HFFc6 (cell line): ENCODE measurements at places on chromosomes 7 and 10. TPM values are rescaled to one million over a fixed set of nuclear protein-coding genes. Genes with fewer than 3 reads are reported as not detected.

GRCh38 chr7:108845951-108846350, 276.3 kb downstream of the DNAJB9 start:
- no peak for DNase-seq

- peak; percentile 2 for DNase-seq
Measured at GRCh38 chr7:48274662-48275061, 103.4 kb downstream of the ABCA13 start.

GRCh38 chr10:58952747-58953466, 223.5 kb upstream of the PHYHIPL start:
- DNase-seq: peak; percentile 43

DNA sequence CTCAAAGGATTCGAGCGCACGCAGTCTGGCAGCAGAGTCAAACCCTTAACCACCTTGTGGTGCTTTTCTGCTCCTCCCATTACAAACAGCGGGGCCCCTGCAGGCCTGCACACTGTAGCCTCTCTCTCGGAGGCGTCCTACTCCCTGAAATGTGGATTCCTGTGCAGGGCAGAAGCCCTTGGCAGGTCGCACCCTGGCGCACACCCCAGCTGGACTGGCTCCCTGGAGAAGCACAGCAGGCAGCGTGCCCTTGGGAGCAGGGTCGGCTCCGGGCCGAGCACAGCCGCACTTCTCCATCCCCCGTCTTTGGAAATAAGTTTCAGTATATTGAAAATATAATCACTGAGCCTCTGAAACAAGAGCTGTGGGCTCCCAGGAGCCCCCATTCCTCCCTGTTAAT, 144.1 kb downstream of the C10orf105 start:
- no peak for DNase-seq

DNA sequence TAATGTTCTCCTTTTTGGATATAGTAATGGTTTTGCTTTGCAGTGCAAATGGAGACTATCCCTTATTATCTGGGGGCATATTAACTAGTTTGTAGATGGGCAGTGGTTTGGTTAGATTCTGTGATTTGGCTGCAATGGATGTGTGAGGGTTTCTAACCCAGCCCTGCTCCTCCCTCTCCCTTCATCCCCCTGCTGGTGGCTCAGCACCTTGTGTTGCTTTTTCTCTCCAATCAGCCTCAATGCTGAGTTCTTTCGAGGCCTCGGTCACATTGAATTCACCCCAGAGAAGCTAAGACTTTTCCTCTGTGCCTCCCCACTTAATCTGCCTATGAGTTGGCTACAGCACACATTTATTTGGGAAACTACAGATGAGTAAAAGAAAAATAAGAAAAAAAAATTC, 120.0 kb downstream of the MALRD1 start:
- no peak for DNase-seq

- no peak for DNase-seq
Measured at GRCh38 chr7:98314469-98314868, 33.0 kb downstream of the BRI3 start.

DNA sequence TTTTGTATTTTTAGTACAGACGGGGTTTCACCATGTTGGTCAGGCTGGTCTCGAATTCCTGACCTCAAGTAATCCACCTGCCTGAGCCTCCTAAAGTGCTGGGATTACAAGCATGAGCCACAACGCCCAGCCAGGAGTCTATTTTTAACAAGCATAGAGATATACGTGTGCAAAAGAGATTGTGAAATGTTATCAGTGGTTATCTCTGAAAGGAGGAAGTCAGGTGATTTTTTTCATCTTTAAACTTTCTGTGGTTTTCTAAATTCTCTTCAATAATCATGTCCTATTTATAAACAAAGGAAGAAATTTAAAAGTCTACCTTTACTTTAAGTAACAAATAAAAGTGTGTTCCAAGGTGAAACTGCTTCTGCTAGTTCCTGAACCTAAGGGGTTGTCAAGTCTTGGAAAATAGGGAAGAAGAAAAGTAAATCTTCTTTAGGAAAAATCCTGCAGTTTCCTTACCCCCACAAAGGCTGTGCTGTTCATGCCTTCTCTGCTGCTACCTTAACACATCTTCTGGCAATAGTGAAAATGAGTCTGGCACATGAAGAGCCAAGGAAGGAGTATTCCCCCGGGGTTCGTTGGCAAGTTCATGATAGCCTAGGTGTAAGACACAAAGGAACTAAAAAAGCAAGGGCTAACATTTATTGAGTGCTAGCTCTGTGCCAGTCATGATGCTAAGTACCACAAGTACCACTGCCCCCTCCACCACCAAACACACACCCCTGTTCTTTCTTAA, 51.1 kb downstream of the CYP26A1 start:
- DNase-seq: no peak

GRCh38 chr7:27579565-27579964, 83.1 kb downstream of the HIBADH start:
- peak; percentile 4 for DNase-seq

DNA sequence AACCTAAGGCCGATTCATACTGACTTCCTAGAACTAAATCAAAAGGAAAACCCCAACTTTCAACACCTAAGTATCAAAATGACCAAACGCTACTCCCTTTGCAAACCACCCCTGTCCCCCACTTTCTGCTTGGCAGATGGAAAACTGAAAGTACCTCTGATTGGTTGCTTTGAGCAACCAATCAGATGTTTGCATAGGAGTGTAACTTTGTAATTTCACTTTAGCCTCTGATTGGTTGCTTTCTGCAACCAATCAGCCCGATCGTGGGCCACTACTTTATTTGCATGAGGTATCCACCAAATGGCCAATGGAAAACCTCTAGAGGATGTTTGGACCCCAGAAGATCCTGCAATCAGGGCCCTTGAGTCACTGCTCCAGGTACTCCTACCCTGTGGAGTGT, 12.3 kb upstream of the SNX10 start:
- DNase-seq: peak; percentile 9

GRCh38 chr7:145123502-145123901, 287.6 kb upstream of the TPK1 start:
- no peak for DNase-seq

DNA sequence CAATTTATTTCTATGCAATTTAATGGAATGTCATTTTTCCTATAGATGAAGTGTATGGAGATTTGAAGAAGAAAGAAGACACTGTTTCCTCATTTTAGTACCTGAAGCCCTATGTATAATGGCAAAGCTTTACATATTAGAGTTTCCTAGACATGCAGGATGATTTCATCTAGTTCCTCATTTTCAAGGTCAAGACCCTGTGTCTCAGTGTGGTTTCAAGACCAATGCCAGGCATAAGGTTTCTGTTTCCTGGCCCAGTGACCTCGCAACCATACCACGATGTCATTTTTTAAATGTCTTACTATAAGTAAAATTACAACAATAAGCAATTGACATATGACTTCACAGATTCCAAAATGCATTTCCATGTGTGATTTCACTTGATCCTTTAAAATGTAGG, 336.5 kb upstream of the PRKCQ start:
- DNase-seq: no peak

DNA sequence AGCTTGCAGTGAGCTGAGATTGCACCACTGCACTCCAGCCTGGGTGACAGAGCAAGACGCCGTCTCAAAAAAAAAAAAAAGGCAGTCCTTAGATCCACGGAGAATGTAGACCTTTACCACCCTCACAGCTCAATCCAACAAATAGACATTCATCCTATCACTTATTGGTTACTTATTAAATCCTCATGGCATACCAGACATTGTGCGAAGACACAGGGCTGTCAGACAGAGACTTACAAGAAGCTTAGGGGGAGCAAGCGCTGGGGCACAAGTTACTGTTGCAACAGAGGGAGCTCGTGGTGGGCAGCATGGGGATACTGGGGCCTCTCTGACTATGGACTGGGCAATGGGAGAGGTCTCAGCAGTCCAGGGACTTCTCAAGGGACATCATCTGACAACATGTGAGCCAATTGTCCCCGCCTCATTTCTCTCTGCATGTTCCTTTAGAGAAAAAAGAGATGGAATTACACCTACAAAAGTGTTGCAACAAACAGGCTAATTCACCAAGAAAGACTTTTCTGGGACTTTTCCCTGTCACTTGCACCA, 82.8 kb upstream of the TNS3 start:
- no peak for DNase-seq

GRCh38 chr10:112231602-112232400, 48.2 kb upstream of the GPAM start:
- no peak for DNase-seq

DNA sequence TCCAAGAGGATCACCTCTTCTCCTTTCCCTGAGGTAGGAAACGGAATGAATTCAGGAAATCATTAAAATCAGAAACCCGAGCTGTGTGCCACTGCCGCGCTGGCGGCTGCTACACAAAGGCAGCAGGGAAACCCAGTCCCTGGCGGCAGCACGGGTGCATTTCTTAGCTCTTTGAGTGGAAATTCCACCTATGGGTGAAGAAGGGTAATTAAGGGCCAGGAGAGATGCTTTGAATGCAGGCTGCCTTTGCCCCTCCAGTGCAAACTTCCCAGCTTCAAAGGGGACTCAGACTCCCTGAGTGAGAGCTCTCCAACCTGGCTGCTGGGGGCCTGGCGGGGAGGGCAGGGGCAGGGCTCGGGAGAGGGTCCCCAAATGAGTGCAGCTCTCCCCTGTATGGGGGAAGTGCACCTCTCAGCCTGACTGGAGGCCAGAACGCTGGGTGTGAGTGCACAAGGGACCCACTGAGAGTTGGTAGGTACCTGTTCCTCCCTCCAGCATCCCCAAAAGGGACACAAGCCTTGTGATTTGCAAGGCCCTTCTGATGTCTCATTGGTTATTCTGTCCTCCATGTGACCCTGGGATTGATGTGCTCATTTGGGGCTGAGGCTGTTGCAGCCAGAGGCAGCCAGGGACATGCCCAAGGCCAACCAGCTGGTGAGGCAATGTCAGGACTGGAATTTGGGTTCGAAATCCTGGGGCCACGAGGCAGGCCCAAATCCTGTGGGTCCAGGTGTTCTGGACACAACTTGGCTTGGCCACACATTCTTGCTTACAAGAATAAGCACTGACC, 16.3 kb upstream of the ZMIZ1 start:
- DNase-seq: no peak

DNA sequence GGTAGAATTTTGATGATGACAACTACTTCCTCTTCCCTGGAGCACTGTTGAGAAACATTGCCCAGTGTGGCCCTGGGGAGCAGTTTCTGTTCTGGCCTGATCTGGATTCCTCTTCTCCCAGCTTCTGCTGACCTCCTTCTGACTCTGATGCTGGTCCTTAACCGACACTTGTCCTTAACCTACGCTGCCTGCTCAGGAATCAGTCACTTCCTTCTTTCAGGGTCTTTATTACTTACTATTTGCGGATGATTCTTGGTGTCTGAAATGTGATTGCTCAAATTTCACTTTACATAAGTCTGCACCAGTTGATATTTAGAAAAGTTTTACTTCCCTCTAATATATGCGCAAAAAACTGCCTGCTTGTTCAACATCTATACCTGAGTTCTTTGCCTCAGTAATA, 164.1 kb downstream of the PTEN start:
- no peak for DNase-seq

GRCh38 chr10:117569610-117570390, 27.3 kb downstream of the EMX2 start:
- DNase-seq: no peak

DNA sequence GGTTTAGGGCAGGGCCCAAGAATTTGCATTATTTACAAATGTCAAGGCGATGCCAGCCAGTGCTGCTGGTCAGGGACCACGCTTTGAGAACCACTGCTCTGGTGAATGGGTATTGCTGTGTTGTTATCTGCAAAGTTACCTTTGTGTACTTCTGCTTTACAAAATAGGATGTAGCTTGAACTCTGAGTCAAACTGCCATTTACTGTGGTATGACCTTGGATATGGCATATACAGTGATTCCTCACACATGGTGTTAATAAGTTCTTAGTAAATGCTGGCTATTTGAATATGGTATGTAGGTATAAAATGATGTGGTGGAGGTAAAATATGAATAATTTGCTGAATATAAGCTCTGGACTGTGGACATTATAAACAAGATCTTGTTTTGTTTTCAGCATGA, 148.9 kb downstream of the AUTS2 start:
- DNase-seq: no peak

- peak; percentile 15 for DNase-seq
Measured at GRCh38 chr10:24645784-24646183, 77.9 kb downstream of the ARHGAP21 start.

BHLHA15 gene
- total RNA-seq: not detected in 3 replicates

LBX1 gene
- not detected in 3 replicates for total RNA-seq

CLRN3 gene
- not detected in 3 replicates for total RNA-seq

UNCX gene
- not detected in 3 replicates for total RNA-seq

ANKRD2 gene
- 0.87 to 6.6 TPM (median 0.95 TPM) in 3 replicates for total RNA-seq

AQP1 gene
- 0.41 to 0.46 TPM (median 0.43 TPM) in 3 replicates for total RNA-seq
